ENCODE measurements at places on chromosomes 7 and 10. TPM values are rescaled to one million over a fixed set of nuclear protein-coding genes. Genes with fewer than 3 reads are reported as not detected.
A peak's percentile ranks its signal among the peaks of the same experiment; 100 is the strongest.

GRCh38 chr7:157690058-157690832 is 353.4 kb downstream of the DNAJB6 start:
- ATAC-seq: no peak

DNA sequence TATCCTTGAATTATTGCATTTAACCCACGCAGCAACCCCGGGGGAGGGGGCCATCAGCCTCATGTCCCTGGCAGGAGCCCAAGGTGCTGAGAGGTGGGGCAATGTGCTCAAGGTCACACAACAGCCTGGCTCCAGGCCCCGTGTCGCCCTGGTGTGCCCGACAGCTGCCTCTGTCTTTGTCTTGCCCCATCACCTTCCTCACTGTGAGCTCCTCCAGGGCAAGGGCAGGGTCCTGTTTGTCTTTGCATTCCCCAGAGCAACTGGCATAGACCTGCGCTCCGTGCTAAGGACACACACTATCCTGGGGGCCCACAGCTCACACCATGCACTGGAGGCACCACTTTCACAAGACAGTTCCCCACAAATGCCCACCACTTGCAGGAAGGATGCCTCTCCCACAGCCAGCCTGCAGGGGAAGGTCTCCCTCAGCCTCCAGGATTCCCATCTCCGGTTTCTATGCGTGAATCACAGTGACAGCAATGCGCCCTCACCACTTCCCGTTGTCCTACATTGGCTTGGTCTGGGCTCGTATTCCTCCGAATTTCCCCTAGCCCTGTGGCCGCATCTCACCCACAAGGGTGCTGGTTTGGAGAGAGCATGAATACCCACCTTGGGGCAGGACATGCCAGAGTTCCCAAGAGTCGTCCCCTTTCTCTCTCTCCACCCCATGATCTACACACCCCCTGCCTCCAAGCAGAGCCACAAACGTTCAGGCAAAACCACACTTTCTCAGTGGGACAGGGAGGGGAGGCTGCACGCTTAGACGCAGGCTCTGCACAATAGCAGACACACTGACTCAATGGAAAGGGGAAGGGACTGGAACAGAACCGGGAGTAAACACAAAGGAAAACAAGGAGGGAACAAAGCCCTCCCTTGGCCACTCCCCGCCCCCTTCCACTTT is 10.3 kb downstream of the ITPRIP start:
- ATAC-seq: peak; percentile 0

DNA sequence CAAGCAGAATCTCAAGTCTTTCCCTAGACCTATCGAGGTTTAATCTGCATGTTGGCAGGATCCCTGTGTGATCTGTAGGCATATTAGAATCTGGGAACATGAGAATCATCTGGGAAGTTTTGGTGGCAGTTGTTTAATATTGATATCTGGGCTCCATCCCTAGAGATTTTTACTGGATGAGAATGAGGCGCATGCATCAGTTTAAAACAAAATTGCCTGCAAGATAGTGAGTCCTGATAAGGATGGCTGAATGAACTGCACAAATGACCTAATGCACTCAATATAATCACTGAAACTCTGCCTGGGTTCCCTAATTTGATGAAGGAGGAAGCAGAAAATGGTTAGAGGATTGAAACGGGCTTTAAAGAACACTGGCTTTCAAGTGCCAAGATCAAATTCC is 218.0 kb downstream of the FGFR2 start:
- ATAC-seq: no peak

- ATAC-seq: no peak
Observed at GRCh38 chr7:47734287-47734948, 152.5 kb upstream of the TNS3 start.

DNA sequence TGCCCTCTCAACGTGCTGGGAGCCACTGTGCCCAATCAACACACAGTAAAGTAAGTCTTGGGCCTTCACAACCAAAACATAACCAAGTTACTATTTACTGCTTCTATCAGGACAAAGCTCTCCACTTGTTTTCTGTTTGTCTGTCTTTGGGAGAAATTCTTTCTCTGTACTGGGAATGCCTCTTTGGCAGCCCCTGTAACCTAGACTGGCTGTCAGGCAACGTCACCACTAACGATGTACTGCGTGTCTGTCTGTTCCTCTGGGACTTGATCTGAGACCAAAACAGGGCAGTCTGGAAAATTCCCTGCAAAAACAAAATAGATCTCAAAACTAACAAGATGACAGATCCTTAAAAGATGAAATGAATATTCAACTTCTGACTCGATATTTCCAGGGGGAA is 113.0 kb downstream of the SMURF1 start:
- no peak for ATAC-seq

DNA sequence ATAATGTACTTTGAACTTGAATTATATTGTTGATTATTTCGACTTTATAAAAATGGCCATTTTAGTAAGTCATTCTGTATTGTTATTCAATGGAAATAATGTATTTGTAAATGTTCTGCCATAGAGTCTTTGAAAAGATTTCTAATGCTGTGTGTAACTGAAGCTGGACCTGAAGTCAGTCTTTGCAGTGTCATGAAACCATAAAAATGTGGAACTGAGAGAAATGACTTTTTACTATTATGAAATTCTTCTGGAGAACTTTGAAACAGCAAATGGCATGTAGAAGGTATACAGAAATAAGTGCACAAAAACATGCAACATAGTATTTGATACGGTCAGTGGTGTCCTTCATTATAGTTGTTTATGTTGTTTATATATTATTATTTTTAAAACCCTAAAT is 59.7 kb upstream of the ADRA2A start:
- no peak for ATAC-seq

DNA sequence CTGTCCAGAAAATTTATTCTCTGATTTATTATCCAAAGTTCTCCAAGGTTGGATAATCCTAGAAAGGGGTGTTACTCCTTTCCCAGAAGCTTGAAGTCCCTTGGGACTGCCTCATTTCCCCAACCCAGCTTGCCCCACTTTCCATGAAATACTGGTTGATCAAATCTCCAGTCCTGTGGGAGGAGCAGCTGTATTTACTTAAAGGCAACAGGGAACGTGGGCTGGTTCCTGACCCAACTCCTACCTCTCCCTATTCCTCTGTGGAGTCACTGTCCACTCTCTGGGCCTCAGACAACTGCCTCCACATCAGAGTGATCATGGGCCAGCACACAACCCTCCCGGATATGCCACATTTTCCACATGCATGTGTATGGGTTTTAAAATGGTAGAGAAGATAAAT is 166.2 kb upstream of the PRR15 start:
- no peak for ATAC-seq

- no peak for ATAC-seq
Observed at GRCh38 chr7:4244041-4244440, 438.1 kb upstream of the FOXK1 start.

GRCh38 chr7:510782-511281 is 8.8 kb downstream of the PDGFA start:
- ATAC-seq: no peak

DNA sequence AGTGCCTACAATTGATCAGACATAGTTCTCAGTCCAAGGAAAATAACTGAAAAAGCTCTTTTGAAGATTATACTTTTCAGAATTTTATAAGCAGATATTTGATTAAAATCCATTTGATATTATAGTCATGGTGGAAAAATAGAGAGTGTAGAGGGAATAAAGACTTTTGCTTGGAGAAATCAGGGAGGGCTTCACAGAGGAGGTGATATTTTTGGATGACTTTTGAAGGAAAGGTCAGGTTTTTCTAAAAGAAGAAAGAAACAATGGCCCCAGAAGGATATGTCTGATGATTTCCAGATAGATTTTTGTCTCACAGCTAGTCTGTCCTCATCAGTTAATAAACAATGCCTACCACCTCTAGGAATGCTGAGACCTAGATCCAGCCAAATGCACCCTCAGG is 806.3 kb upstream of the CELF2 start:
- ATAC-seq: no peak

Gene OR13A1
- total RNA-seq: 0.32 TPM

Gene CNTNAP2
- total RNA-seq: 1.2 TPM

Gene MCM7
- 53.0 TPM for total RNA-seq

Gene BTBD16
- total RNA-seq: 0.16 TPM

Gene NODAL
- 0.48 TPM for total RNA-seq

Gene SKIDA1
- 0.44 TPM for total RNA-seq
